ENCODE measurements at places on chromosomes 1 and 21. TPM values are rescaled to one million over a fixed set of nuclear protein-coding genes. Genes with fewer than 3 reads are reported as not detected.

- no peaks in the 10 kb centered on the region for H3K36me3 ChIP-seq
- DNase-seq: no peak
- H3K4me3 ChIP-seq: no peak overlapping the region
- H3K27ac ChIP-seq: no peak overlapping the region
- peaks cover 8% of the 10 kb centered on the region for H3K4me1 ChIP-seq
These were observed 70.8 kb downstream of the PLA2G4A start for GRCh38 chr1:186899577-186899976.

GRCh38 chr1:91124290-91124985, 102.6 kb upstream of the ZNF644 start:
- H3K27me3 ChIP-seq: no peaks in the 10 kb centered on the region
- H3K27ac ChIP-seq: no peak overlapping the region
- DNase-seq: no peak

Gene PLD5
- total RNA-seq: not detected

DNA sequence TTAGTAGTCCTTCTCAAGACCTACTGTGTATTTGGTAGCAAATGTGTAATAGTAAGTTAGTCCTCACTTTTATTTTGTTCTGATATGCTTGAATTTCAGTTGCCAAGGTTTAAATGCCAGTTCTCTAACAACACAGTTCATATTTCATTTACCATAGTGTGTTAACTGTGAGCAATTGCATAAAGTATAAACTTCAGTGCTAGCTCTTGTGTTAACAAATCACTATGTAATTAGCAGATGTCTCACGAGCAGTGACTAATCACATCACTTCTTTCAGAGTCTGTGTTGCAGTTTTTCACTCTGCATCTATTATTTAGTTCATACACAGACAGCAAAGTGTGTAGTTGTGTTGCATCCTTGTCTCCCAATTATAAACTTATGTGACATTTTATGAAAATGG, 47.8 kb downstream of the ZMYM4 start:
- H3K4me1 ChIP-seq: peaks cover 5% of the 10 kb centered on the region
- no peak overlapping the region for H3K4me3 ChIP-seq
- H3K27me3 ChIP-seq: no peaks in the 10 kb centered on the region

GRCh38 chr1:24258735-24259424, 60.3 kb upstream of the GRHL3 start:
- no peak for DNase-seq
- H3K27me3 ChIP-seq: peaks cover 4% of the 10 kb centered on the region
- H3K4me1 ChIP-seq: no peaks in the 10 kb centered on the region
- H3K27ac ChIP-seq: no peak overlapping the region
- no peak overlapping the region for H3K4me3 ChIP-seq
- H3K36me3 ChIP-seq: no peaks in the 10 kb centered on the region

Gene CYP4A22
- not detected for total RNA-seq

Gene SLC1A7
- 0.46 TPM for total RNA-seq

GRCh38 chr1:154403261-154403943, 1.7 kb upstream of the IL6R start:
- no peak overlapping the region for H3K4me3 ChIP-seq
- no peaks in the 10 kb centered on the region for H3K36me3 ChIP-seq

Gene GNB1
- 139 TPM for total RNA-seq

Gene RAD54L
- 0.44 TPM for total RNA-seq

- no peak overlapping the region for H3K4me3 ChIP-seq
- no peaks in the 10 kb centered on the region for H3K36me3 ChIP-seq
- no peak for DNase-seq
- no peaks in the 10 kb centered on the region for H3K27me3 ChIP-seq
- no peak overlapping the region for H3K27ac ChIP-seq
These were observed 58.0 kb upstream of the LAPTM5 start for GRCh38 chr1:30815556-30815955.

Gene CFH
- 23.5 TPM for total RNA-seq

GRCh38 chr21:14121719-14122118, 89.0 kb downstream of the LIPI start:
- H3K4me1 ChIP-seq: no peaks in the 10 kb centered on the region
- H3K4me3 ChIP-seq: no peak overlapping the region
- H3K36me3 ChIP-seq: no peaks in the 10 kb centered on the region
- H3K27ac ChIP-seq: no peak overlapping the region

- no peaks in the 10 kb centered on the region for H3K4me1 ChIP-seq
- no peak for DNase-seq
- peaks cover 37% of the 10 kb centered on the region for H3K27me3 ChIP-seq
- H3K4me3 ChIP-seq: no peak overlapping the region
- no peaks in the 10 kb centered on the region for H3K36me3 ChIP-seq
These were observed 54.4 kb upstream of the AJAP1 start for GRCh38 chr1:4599951-4600481.

DNA sequence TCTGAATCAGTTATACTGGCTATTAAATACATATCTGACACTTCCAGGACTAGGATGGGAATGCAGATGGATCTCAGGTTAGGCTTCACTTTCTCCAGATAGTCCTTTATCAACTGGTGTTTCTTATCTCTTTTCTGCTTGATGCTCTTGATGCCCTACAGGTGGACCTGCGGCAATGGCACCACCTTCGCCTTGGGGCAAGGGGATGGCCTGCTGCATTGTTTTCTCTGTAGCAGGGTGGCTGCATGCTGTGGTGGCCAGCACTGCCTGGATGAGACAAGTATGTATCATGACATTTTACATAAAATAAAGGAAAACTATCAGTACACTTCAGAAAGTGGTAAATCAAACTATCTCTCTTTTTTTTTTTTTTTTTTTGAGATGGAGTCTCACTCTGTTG, 217.7 kb upstream of the ZP4 start:
- DNase-seq: no peak
- no peak overlapping the region for H3K4me3 ChIP-seq
- no peaks in the 10 kb centered on the region for H3K27me3 ChIP-seq
- H3K36me3 ChIP-seq: no peaks in the 10 kb centered on the region
- no peak overlapping the region for H3K27ac ChIP-seq

DNA sequence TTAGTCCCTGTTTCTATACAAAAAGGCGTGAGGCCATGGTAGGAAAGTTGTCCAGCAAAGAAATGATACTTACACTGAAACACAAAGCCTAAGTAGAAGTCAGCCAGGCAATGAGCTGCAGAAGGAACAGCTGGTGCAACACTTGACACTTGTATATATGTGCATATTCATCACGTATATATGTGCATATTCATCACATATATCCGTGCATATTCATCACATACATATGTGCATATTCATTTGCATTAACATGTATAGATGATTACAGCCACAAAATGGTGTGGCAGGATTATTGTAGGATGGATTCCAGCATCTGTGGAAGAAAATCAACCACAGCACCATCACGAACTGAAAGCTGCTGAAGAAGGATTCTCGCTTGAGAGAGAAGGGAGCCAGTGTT, 189.0 kb upstream of the RGS18 start:
- no peaks in the 10 kb centered on the region for H3K27me3 ChIP-seq
- H3K4me3 ChIP-seq: no peak overlapping the region
- H3K4me1 ChIP-seq: no peaks in the 10 kb centered on the region

Gene CFAP74
- total RNA-seq: not detected

Gene TXNIP
- total RNA-seq: 850 TPM

DNA sequence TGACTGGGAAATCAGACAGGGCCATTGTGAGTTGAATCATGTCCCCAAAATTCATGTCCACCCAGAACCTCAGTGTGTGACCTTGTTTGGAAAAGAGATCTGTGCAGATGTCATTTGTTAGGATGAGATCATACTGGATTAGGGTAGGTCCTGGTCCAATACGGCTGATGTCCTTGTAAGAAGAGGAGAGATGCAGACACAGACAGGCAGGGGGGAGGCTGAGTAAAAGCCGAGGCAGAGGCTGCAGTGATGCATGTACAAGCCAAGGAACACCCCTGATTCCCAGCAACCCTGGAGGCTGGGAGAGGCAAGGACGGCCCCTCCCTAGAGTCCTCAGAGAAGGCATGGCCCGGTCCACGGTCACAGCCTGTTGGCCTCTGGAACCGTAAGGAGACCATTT, 15.9 kb upstream of the NPPB start:
- no peak overlapping the region for H3K4me3 ChIP-seq
- no peaks in the 10 kb centered on the region for H3K36me3 ChIP-seq
- peak overlapping the region; percentile 89 for H3K27ac ChIP-seq
- H3K27me3 ChIP-seq: no peaks in the 10 kb centered on the region
- DNase-seq: no peak

Gene PTGFR
- 0.48 TPM for total RNA-seq

- no peaks in the 10 kb centered on the region for H3K4me1 ChIP-seq
- no peak overlapping the region for H3K27ac ChIP-seq
- H3K4me3 ChIP-seq: no peak overlapping the region
- DNase-seq: no peak
- H3K27me3 ChIP-seq: no peaks in the 10 kb centered on the region
- no peaks in the 10 kb centered on the region for H3K36me3 ChIP-seq
These were observed 126.5 kb downstream of the NPHP4 start for GRCh38 chr1:5865774-5866173.

Gene SPATA46
- not detected for total RNA-seq

DNA sequence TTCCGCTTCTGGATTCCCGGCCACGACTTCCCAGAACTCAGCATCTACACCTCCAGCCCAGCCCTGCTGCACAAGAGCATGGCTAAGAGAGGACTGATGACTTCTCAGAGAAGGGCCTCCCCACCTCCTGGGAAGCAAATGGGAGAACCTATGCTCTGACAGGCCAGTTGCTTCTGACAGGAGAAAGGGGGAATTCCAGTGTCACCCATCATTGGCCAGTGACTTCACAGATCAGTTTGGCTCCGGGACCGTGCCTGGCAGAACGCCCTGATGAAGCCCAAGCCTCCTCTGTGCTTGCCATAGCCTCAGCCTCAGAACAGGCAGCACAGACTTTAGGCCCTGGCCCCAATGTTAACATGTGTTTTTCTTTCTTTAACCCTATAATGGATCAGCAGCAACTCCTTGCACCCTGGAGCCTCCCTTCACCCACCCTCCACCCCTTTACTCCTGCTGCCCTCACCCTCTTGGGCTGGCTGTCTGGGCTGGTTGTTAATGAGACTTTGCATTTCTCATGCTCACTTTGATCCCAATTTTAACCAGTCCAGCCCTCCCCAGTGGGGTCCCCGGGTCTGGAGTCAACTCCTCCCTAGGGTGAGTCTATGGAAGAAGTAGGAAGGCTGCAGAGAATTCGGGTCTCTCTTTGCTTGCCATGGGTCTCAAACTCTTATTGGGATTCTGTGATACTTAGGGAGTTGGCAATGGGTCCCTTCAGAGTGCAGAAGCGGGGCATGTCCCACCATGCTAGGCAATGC, 42.7 kb upstream of the SLC30A1 start:
- H3K27ac ChIP-seq: peak overlapping the region; percentile 15
- H3K27me3 ChIP-seq: no peaks in the 10 kb centered on the region
- peaks cover 16% of the 10 kb centered on the region for H3K4me1 ChIP-seq
- no peak overlapping the region for H3K4me3 ChIP-seq

DNA sequence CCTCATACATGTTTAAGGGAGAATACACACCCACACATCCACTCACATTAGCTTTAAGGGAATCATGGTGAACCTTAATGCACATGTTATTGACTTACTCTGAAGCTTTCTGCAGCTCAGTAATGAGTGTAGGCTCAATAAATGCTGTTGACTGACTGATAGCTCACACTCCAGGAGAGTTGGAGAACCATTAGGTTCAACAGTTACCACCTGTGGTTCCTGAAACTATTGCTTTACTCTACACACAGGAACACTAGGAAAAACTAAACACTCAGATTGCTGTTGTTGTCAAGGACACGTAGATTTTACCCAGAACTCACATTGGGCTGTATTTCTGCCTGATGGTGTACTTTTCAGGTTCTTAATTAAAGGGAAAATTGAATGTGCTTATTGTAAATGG, 37.3 kb downstream of the ZC3H11B start:
- DNase-seq: no peak
- no peaks in the 10 kb centered on the region for H3K27me3 ChIP-seq
- H3K4me1 ChIP-seq: no peaks in the 10 kb centered on the region
- no peaks in the 10 kb centered on the region for H3K36me3 ChIP-seq

GRCh38 chr1:4172644-4173599, 272.9 kb upstream of the C1orf174 start:
- peaks cover 44% of the 10 kb centered on the region for H3K27me3 ChIP-seq
- H3K4me3 ChIP-seq: no peak overlapping the region
- no peak for DNase-seq

Gene RPTN
- not detected for total RNA-seq

GRCh38 chr1:234839663-234840062, 229.7 kb upstream of the IRF2BP2 start:
- DNase-seq: no peak
- no peaks in the 10 kb centered on the region for H3K27me3 ChIP-seq
- no peak overlapping the region for H3K27ac ChIP-seq
- no peaks in the 10 kb centered on the region for H3K36me3 ChIP-seq

GRCh38 chr1:25774206-25774803, 25.7 kb upstream of the SELENON start:
- H3K27me3 ChIP-seq: no peaks in the 10 kb centered on the region
- H3K4me1 ChIP-seq: peaks cover 62% of the 10 kb centered on the region
- no peak for DNase-seq
- H3K27ac ChIP-seq: no peak overlapping the region

Gene GLIS1
- total RNA-seq: 0.10 TPM
